ENCODE measurements at places on chromosomes 1 and 21. TPM values are rescaled to one million over a fixed set of nuclear protein-coding genes. Genes with fewer than 3 reads are reported as not detected.

Gene ANGPTL3
- total RNA-seq: not detected

Gene BRDT
- not detected for total RNA-seq

Gene C2CD4D
- total RNA-seq: not detected

Gene UBQLN4
- 17.4 TPM for total RNA-seq

Gene ANKRD34A
- total RNA-seq: 0.59 TPM

Gene LRRC38
- not detected for total RNA-seq

Gene MFN2
- total RNA-seq: 46.6 TPM

Gene RAB13
- 44.3 TPM for total RNA-seq

Gene CCDC17
- total RNA-seq: under 0.01 TPM

Gene VSIG8
- total RNA-seq: not detected

Gene GNG12
- 85.6 TPM for total RNA-seq

Gene AADACL4
- not detected for total RNA-seq

Gene SH2D1B
- total RNA-seq: 0.15 TPM

Gene ARHGAP30
- total RNA-seq: not detected

Gene ABCD3
- 27.4 TPM for total RNA-seq

Gene RGS1
- not detected for total RNA-seq

Gene OBSCN
- total RNA-seq: 2.1 TPM

Gene ALX3
- total RNA-seq: not detected

Gene SPRR1A
- not detected for total RNA-seq

Gene PKLR
- not detected for total RNA-seq
